Hypothalamus (tissue), 51 donors: ENCODE measurements at places on chromosomes 2 and 18.

DNA sequence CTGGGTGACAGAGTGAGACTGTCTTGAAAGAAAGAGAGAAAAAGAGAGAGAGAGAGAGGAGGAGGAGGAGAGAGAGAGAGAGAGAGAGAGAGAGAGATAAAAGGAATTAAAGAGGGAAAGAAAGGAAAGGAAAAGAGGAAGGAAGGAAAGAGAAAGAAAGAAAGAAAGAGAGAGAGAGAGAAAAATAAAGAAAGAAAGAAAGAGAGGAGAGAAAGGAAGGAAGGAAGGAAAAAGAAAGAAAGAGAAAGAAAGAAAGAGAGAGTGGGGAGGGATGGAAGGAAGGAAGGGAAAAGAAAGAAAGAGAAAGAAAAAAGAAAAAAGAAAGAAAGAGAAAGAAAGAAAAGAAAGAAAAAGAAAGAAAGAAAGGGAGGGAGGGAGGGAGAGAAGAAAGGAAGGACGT is 29.8 kb downstream of the MOGAT1 start:
- DNase-seq, result no peak

- no peak for DNase-seq
Observed at GRCh38 chr2:18425210-18425703, 135.2 kb downstream of the RDH14 start.

- no peak for DNase-seq
Observed at GRCh38 chr2:25521665-25522387, 151.6 kb downstream of the DTNB start.

- DNase-seq, result no peak
Observed at GRCh38 chr2:7841751-7842150, 840.1 kb upstream of the ID2 start.

GRCh38 chr2:240280621-240281020 is 140.2 kb upstream of the OTOS start:
- DNase-seq, result no peak

GRCh38 chr18:79239631-79240030 is 156.1 kb upstream of the NFATC1 start:
- DNase-seq, result no peak

GRCh38 chr2:166972418-166972817 is 84.1 kb downstream of the XIRP2 start:
- DNase-seq, result no peak

DNA sequence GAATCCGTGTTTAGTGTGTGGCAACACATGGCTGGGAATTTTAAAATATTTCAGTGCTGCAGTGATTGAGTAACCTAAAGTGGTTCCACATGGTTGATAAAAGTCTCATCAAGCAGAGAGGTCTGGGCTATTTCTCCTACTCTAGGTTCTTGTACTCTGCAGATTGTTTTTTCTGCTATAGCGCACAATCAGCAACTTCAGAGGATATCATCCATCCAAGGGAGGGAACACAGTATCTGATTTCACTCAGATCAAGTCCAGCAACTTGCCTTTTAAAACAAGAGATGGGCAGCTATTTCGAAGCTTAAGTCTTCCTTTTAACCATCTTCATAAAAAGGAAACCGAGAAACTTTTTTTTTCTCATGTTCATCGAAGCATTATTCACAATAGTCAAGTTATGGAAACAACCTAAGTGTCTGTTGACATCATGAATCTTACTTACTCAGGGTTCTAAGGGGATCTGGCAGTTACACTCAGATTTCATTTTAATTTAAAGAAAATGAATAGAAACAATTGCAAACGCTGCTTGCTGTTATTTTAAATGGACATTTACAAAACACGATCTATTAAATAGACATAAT is 172.7 kb upstream of the TRIB2 start:
- no peak for DNase-seq

GRCh38 chr2:225270861-225271260 is 128.6 kb upstream of the NYAP2 start:
- no peak for DNase-seq

GRCh38 chr2:241811201-241811951 is 2.4 kb downstream of the NEU4 start:
- no peak for DNase-seq

GRCh38 chr2:25402477-25402876 is 60.8 kb upstream of the DNMT3A start:
- DNase-seq, result no peak

- DNase-seq, result no peak
Observed at GRCh38 chr18:45993438-45993837, 26.3 kb upstream of the EPG5 start.
